HFF-Myc (cell line): ENCODE measurements at places on chromosomes 4 and X.

- DNase-seq = peak; percentile 76
Observed at GRCh38 chr4:26372525-26373172, 51.8 kb downstream of the RBPJ start.

- peak; percentile 3 for DNase-seq
Observed at GRCh38 chrX:11188664-11189063, 77.5 kb downstream of the HCCS start.

GRCh38 chr4:80471756-80472155 is 136.2 kb downstream of the CFAP299 start:
- no peak for DNase-seq

DNA sequence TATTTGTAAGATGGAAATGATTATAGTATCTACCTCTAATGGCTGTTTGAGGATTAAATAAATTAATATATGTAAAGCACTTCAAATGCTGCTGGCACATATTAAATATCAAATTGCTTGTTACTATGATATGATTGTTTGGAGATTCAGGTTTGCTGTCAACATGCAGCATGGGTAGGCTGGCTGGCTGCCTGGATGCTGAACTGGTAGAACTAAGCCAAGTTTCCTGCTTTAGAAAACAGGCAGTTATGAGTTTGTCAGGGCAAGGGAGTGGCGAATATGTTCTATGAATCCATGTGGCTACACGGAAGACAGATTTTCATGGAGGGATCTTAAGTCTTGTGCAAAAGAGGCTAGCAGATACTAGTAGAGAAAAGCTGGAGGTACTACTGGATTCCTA is 239.6 kb downstream of the GBA3 start:
- DNase-seq = no peak

GRCh38 chrX:4787971-4788370 is 1074.5 kb upstream of the PRKX start:
- DNase-seq = no peak

- peak; percentile 3 for DNase-seq
Observed at GRCh38 chr4:92387459-92388069, 83.8 kb downstream of the GRID2 start.

DNA sequence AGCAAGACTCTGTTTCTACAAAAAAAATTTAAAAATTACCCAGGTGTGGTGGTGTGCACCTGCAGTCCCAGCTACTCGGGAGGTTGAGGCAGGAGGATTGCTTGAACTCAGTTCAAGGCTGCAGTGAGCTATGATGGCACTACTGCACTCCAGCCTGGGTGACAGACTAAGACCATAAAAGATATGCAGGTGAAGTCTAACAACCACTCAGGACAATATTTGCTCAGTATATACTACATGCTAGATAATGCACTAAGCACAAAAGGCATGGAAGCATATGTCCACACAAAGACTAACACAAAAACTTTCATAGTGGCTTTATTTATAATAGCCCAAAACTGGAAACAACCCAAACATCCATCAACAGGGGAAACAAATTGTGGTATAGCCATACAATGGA is 57.7 kb upstream of the TXK start:
- DNase-seq = no peak

DNA sequence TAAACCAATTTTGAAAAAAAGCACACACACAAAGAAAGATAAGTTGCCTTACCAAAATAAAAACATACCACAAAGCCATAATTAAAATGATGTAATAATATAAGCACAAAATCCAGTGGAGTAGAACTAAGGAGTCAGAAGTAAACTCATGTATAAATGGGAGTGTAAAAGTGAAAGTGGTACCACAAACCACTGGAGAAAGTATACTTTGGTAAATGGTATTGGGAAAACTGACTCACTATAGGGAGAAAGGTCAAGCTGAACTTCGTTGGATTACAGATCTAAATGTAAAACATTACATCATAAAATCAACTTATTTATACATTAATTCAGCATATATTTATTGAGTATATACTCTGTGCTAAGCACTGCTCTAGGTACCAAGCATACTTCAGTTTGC is 46.3 kb upstream of the HHIP start:
- no peak for DNase-seq

- DNase-seq = no peak
Observed at GRCh38 chr4:36208893-36209473, 35.3 kb downstream of the ARAP2 start.

DNA sequence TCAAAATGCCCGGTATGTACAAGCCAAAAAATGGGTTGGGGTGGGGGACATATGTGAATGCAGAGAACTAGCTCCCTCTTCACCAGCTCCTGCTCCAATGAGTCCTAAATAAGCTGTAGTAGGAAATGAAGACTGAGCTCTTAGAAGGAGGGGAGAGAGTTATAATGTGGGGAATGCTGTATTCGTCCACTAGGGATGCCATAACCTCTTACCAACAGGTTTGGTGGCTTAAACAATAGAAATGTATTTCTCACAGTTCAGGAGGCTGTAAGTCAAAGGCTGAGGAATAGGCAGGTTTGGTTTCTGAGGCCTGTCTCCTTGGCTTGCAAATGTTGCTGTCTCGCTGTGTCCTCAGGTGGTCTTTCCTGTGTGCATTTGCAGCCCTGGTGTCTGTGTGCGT is 4.4 kb upstream of the INPP4B start:
- DNase-seq = no peak

DNA sequence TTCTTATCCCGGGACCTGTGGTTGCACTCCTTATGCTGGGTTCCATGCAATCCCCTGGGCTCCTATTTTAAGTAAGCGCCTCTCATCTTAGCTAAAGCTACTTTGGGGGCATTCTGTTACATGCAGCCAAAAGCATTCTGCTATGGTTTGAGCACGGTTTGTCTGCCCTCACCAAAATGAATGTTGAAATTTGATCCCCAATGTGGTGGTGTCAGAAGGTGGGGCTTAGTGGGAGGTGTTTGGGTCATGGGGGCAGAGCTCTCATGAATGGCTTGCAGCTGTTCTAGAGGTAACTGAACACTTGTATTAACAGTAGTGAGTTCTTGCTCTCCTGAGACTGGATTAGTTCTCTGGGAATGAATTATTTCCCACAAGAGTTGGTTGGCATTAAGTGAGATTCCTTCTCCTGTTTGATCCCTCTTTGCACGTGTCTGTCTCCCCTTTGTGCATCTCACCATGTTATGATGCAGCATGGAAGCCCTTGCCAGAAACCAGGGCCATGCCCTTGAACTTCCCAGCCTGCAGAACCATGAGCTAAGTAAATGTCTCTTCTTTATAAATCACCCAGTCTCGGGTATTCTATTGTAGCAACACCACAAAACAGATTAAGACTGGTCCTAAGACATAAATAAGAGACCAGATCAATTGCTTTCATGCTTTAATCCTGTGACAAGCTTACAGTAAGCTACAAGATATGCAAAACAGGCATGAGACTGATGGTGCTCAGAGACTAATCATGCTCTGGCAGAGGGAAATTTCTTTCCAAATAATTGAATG is 141.8 kb downstream of the TSPAN5 start:
- DNase-seq = peak; percentile 50

- no peak for DNase-seq
Observed at GRCh38 chr4:74481891-74482609, 37.1 kb downstream of the AREG start.

- DNase-seq = no peak
Observed at GRCh38 chr4:128844931-128845330, 35.4 kb downstream of the JADE1 start.

DNA sequence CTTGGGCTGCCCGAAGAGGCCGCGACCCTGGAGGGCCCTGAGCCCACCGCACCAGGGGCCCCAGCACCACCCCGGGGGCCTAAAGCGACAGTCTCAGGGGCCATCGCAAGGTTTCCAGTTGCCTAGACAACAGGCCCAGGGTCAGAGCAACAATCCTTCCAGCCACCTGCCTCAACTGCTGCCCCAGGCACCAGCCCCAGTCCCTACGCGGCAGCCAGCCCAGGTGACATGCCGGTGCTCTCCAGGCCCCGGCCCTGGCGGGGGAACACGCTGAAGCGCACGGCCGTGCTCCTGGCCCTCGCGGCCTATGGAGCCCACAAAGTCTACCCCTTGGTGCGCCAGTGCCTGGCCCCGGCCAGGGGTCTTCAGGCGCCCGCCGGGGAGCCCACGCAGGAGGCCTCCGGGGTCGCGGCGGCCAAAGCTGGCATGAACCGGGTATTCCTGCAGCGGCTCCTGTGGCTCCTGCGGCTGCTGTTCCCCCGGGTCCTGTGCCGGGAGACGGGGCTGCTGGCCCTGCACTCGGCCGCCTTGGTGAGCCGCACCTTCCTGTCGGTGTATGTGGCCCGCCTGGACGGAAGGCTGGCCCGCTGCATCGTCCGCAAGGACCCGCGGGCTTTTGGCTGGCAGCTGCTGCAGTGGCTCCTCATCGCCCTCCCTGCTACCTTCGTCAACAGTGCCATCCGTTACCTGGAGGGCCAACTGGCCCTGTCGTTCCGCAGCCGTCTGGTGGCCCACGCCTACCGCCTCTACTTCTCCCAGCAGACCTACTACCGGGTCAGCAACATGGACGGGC is 579 bp downstream of the ABCD1 start:
- no peak for DNase-seq

DNA sequence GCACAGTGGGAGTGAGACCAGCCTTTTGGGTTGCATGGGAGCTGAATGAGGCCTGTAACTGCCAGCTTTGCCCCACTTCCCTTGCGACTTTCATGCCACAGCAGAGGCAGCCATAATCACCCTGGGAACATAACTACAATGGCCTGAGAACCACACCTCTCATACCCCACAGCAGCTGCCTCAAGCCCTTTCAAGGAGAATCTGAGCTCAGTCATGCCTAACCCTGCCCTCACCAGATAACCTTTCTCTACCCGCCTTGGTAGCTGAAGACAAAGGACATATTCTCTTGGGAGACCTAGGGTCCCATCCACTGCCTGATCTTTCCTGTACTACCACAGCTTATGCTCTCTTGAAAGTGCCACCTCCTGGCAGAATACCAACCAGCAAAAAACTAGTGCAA is 599.9 kb upstream of the IGFBP7 start:
- no peak for DNase-seq

- no peak for DNase-seq
Observed at GRCh38 chr4:174210354-174210753, 73.1 kb downstream of the FBXO8 start.

DNA sequence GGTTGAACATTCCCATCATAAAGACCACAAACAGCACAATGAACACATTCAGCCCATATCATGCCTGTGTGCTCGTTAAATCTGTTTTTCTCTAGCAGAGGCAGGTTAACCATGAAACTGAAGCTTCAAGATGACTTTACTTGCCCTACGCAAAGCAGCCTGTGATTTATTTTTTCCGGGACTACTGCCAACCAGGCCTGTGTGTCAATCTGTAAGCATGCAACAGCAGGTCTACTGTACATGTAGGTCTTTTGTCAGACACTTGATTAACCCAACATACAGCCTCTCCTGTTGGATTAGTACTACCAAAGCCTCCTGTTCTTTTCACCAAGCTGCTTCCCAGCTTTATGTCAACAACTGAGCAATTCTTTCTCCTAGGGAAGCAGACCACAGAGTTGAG is 85.5 kb upstream of the ACSL1 start:
- no peak for DNase-seq

- no peak for DNase-seq
Observed at GRCh38 chrX:150525061-150525919, 43.1 kb upstream of the MTM1 start.

DNA sequence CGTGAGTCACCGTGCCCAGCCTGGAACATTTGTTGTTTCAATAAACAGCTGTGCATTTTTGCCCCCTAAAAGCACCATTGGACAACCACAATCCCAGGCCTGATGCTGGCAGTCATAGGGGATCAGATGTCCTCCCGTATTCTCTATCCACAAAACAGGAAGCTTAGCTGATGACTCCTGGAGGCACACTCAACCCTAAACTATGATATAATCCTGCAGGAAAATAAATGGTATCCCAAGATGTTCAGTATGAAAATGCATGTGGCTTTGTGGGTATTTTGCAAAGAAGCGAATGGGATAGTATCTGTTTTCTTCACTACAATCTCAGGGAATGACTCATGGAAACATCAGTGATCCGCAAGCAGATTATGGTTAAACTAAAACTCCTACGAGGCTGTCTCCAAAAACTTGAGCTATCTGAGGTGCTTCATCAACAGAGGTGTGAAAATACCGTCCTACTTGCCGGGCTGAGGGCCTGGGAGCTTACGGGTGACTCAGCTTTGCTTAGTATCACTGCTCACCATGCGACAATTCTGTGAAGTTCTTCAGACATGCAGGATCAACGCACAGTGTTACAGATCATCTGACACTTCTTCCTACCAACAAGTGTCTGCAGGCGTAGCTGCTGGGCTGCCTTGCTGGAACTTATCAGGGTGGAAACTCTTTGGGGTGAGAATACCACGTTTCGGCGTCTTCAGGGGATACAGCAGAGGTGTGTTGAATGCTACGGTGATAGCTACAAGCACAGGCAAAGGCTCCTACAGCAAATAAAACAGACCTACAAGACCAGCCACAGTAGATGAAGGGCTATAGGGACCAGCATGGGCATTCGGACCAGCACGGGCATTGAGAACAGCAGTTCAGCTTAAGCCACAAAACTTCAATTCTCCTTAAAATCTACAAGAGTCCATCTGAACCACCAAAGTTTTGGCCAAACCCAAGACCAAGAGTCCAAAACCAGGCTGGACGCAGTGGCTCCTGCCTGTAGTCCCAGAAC is 148.5 kb downstream of the DHRSX start:
- peak; percentile 92 for DNase-seq

GRCh38 chr4:82223715-82224114 is 150.1 kb downstream of the HNRNPD start:
- no peak for DNase-seq

GRCh38 chr4:108596344-108596743 is 24.0 kb upstream of the RPL34 start:
- no peak for DNase-seq

DNA sequence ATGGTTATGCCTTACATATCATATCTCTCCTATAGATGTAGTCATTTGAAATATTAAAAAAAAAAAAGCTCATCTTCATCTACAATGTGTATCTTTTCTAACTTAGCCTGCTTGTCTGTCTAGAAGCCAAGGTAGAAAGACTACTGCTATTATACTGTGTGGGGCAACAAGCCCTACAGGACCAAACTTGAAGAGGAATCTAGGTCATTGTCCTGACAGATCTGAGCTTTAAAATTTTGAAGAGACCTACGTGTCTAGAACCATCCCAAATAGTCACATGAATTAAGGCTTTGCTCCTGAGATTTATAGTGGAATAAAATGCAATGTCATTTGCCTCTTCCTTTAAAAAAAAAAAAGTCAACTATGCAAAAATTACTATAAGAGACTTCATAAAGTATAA is 95.8 kb downstream of the PALLD start:
- no peak for DNase-seq

DNA sequence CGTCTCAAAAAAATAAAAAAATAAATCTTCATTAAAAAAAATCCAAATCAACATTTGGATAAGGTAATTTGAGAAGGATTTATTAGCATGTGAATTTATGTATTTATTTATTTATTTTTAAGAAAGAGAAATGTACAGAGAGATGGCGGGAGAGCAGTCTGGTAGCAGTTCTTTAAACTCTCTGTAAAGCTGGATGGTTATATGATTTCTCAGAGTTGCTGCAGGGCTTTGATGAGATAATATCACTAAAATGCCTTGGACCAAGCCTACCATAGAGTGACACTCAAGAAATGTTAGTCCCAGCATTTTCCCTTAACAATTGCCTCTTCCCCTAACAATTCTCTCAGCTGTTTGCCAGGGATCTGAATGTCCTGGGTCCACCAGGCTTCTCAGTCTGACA is 103.4 kb upstream of the LNX1 start:
- no peak for DNase-seq

- no peak for DNase-seq
Observed at GRCh38 chr4:108690738-108691137, 40.3 kb downstream of the OSTC start.

GRCh38 chr4:36363024-36363423 is 81.6 kb downstream of the DTHD1 start:
- no peak for DNase-seq
